ENCODE measurements at places on chromosomes 12 and 14.

- DNase-seq: no peak
Observed at GRCh38 chr12:111616177-111616623, 17.1 kb upstream of the ATXN2 start.

GRCh38 chr14:100871234-100872186, 32.0 kb downstream of the RTL1 start:
- no peak for DNase-seq

GRCh38 chr14:51597261-51598001, 54.3 kb upstream of the FRMD6 start:
- no peak for DNase-seq

GRCh38 chr12:50571786-50572185, 67.0 kb downstream of the DIP2B start:
- DNase-seq: no peak

GRCh38 chr14:64719601-64720000, 15.4 kb downstream of the PLEKHG3 start:
- DNase-seq: no peak

GRCh38 chr14:81430235-81430634, 30.1 kb upstream of the STON2 start:
- DNase-seq: no peak

DNA sequence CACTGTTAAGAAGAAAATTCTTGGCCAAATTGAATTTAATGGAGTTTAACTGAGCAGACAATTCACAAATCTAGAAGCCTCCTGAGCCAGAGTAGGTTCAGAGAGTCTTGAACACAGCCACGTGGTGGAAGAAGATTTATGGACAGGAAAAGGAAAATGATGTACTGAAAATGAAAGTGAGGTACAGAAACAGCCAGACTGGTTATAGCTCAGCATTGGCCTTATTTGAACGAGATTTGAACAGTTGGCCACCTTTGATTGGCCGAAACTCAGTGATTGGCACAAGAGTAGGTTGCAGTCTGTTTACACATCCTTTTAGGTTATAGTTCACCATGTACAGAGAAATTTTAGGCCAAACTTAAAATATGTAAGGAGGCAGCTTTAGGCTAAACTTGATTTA, 9.9 kb downstream of the OAS2 start:
- no peak for DNase-seq

DNA sequence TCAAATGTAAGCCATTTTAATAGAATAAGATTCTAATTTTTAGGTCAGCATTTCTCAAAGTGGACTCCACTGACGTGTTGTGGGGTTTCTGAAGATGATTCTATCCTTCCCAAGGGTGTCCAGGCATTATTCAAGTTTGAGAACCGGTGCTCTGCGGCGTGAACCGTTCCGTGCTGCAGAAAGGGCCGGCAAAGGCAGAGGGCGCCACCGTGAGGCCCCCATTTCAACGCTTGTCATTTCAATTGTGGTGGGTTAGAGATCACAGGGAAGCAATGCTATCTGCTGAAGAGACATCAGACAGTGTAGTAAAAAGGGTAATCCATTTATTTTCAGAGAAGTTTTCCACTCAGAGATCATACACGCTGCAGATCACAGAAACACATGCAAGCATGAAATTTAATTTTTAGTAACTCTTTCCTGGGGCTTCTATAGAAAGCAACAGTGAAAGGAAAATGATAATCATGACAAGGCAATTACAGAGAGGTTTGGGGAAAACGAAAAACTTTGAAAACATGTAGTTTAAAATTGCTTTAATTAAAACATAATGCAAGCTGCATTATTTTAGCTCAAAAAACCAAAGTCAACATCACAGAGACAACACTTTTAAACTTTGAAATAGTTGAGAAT, 201.7 kb downstream of the EXOC5 start:
- DNase-seq: peak; percentile 59

DNA sequence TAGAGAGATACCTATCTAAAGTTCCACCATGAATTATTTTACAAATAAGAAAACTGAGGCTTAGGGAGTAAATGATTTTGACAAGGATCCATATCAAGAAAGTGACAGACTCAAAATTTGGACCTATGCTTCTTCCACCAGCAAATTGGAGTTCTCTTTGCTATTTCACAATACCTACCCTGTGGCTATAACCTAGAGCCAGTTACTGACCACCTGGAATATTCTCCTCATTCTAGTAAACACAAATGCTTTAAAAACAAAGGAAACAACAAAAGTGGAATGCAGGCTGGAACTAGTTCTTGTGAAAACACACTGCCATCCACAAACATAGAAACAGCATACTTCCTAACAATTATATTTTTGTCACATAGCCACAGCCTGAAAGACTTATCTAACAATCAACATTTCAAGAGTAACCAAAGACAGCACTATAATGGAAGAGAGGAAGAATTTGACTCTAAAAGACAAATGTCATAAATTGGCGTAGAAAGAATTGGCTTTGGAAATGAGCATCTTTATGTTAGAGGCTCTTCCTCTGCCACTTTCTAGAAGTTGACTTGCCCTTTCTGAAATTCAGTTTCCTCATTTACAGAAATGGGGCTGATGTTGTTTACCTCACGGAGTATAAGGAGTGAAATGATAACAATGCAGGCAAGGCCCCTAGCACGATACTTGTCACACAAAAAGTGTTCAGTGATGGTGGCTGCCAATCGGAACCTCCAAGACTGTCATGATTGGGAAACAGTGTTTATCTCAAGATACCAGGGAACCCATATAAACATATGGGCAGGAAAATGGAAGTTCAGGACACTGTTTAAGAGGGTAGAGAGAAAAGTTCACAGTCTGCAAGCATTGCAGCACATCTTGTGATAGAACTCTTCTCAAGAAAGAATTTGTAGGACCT, 138.6 kb upstream of the LGR5 start:
- DNase-seq: no peak

Measured in neural crest cell (in vitro differentiated cells).